Anterior cingulate cortex (tissue), 58 donors: ENCODE measurements at places on chromosomes 1 and 21.
A peak's percentile ranks its signal among the peaks of the same experiment; 100 is the strongest.

DNA sequence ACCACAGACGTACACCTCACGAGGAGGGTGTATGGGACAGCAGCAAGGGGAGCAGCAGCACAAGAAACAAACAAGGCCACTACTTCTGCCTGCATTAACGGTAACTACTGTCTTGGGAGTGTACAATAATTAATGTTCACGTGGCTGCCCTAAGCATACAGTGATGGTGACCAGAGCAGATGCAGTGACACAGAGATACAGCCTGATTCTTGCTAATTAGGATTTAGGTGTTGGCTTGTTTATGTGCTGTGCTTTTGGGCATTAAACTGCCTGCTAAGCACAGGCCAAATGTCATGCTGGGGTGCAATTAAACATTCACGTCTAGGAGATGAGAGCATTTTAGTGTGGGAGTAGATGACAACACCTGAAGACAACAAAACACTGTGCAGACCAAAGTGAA is 7.2 kb downstream of the ZNF669 start:
- no peak for DNase-seq

DNA sequence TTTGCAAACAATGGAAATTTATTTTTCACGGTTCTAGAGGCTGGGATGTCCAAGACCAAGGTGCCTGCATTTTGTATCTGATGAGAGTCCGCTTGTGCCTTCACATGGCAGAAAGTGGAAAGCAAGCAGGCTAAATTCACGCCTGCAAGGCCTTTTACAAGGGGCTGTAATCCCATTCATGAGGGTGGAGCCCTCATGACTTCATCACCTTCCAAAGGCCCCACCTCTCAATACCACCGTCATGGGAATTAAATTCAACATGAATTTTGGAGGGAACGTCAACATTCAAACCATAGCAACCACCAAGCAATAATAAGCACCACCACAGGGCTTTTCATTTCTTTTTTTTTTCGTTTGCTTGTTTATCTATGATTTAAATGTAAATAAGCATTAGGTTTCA is 115.3 kb downstream of the C1orf21 start:
- no peak for DNase-seq

- DNase-seq = no peak
Observed at GRCh38 chr21:35210093-35210492, 161.0 kb upstream of the RUNX1 start.

- DNase-seq = no peak
Observed at GRCh38 chr21:23725576-23725975, 1881.7 kb downstream of the MRPL39 start.

DNA sequence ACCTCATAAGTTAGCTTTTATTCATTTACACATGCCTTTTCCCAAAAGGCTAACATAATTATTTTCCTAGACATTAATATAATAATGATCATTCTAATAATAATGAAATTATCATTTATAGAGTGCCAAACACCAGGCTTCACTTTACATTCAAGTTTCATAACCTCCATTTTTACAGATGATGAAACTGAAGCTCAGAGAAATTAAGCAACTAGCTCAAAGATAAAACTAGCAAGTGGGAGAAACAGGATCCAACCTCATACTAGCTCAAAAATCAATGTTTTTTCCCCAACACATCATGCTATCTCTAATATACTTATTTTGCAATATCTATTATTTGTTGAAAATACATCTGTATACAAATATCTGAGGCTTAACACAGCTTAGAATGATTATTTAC is 14.0 kb downstream of the LPGAT1 start:
- DNase-seq = no peak

- no peak for DNase-seq
Observed at GRCh38 chr1:167465743-167466142, 52.6 kb downstream of the CD247 start.

GRCh38 chr1:228096416-228097332 is 6.5 kb downstream of the C1orf35 start:
- DNase-seq = no peak

DNA sequence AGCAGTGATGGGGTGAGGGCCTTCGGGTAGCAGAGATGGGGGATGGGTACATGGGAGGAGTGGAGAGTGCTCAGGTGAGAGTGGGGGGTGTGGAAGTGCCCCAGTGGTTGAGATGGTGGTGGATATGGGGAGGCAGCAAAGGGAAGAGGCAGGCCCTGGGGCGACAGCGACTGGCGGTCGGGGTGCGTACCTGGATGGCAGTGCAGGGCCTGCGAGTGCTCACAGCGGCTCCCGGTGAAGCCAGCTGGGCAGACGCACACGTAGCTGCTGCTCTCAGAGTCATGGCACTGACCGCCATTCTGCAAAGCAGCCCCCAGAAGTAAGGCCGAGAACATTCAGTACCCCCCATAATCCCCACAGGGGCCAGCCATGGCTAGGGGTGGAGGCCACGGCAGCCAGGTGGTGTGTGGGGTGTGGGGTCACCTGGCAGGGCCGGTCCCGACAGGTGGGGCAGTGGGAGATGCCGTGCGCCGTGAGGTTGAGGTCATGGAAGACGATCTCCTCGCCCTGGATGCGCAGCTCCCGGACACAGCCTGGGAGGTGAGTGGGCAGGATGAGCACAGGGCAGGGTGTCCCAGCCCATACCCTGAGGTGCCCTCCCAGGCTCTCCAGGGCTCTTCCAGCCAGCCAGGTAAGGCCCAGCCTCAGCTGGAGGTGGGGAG is 18.9 kb downstream of the LDLRAD2 start:
- no peak for DNase-seq

GRCh38 chr1:198893141-198893540 is 254.3 kb downstream of the PTPRC start:
- no peak for DNase-seq

- DNase-seq = no peak
Observed at GRCh38 chr1:207112616-207113296, 8.7 kb downstream of the C4BPA start.

DNA sequence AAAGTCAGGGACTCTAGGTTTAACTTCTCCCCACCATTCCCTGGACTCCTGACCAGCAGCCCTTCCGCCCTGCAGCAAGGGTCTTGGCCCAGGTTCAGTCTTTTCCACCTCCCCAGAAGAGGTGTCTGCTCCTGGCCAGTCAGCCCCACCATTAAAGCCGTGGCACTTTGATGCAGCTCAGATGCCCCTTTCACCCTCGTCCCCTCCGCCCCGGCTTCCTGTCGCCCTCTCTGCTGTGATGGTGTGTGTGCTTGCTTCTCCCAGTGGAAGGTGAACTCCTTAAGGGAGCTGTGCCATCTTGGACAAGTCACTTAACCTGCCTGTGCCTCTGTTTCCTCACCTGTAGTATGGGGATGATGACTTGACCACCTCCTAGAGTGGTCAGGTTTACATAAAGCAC is 17.8 kb upstream of the TTC4 start:
- no peak for DNase-seq

DNA sequence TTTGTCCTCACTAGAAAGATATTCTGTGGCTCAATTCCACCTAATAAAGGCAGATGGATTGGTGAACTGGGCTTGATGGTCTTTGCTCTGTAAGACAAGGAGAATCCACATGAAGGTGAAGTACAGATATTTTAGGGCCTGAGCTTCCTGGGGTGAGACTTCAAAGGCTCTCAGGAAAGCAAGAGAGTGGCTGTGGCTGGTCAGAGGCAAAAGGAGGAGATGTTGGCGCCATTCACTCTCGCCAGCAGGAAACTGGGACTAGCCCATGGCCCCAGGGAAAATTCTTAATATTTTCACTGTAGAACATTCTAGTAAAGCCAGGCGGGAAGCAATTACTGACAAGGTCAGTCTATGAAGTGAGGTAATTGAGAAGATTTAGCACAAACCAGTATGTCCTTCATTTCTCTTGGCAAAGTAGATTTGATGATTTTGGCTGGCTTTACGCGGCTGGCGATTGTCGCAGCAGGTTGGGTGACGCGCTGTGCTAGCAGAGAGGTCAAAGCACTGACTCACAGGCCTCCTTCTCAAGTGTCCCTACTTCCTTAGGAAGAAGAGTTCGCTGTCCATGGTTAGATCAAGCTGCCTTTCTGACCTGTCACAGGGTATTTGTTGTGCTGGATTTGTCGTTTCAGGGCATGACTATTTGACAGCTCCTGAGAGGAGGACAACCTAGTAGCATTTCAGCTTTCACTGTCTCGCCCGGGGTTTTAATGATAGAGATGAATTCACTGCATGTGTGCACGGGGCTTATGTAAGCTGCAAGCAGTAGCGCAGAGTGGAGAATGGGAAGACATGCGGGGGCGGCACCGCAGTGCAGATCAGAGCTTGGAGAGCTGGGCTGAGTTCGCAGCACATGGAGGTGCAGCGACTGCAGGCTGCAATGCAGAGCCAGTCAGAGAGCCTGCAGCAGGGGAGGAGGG is 32.7 kb downstream of the XCL1 start:
- peak; percentile 76 for DNase-seq

- no peak for DNase-seq
Observed at GRCh38 chr21:29708401-29708800, 231.4 kb downstream of the GRIK1 start.

GRCh38 chr1:176552217-176552991 is 89.4 kb downstream of the PAPPA2 start:
- DNase-seq = no peak

DNA sequence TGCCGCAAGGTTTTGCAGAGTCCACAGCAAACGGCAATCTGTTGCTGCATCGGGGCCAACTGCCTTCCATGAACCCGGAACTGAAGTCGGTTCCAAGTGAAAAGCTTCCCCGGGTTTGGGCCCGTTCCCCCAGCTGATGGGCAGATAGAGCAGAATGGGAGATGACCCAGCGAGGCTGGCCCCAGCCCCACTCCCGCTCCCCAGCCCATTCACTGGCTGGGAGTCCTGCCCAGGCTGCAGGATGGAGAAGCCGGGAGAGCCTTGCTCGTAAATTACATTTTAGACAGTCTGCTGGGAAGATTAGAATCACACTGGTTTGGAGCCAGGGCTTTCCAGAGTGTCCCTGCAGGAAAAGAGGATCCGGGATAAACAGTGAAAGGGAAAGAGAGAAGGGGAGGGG is 31.6 kb upstream of the PAX7 start:
- no peak for DNase-seq

- DNase-seq = no peak
Observed at GRCh38 chr1:221891708-221892107, 149.8 kb upstream of the DUSP10 start.

DNA sequence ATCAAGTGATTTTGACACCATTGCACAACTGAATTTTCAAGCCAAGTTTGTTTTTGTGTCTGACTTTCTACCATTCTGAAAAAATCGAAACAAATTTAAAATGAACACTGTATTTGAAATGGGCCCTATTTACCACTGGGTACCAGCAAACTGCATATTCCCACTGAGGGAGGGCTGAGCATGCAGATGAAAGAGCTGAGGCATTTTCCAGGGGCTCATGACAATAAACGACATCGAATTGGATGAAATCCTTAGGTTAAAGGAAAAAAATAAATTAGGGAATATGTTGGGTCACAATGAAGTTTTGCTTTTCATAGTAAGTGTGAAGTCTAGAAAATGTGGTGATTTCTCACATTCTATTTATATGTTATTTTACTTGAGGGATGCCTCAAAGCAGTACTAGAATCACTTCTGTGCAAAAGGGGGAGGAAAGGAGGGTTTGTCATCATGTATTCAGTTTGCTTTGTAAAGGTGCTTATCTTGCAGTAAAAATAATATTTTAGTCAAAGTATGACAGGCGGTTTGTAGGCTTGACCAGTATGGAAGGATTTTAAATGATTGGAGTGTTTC is 11.2 kb downstream of the ZBTB18 start:
- no peak for DNase-seq

DNA sequence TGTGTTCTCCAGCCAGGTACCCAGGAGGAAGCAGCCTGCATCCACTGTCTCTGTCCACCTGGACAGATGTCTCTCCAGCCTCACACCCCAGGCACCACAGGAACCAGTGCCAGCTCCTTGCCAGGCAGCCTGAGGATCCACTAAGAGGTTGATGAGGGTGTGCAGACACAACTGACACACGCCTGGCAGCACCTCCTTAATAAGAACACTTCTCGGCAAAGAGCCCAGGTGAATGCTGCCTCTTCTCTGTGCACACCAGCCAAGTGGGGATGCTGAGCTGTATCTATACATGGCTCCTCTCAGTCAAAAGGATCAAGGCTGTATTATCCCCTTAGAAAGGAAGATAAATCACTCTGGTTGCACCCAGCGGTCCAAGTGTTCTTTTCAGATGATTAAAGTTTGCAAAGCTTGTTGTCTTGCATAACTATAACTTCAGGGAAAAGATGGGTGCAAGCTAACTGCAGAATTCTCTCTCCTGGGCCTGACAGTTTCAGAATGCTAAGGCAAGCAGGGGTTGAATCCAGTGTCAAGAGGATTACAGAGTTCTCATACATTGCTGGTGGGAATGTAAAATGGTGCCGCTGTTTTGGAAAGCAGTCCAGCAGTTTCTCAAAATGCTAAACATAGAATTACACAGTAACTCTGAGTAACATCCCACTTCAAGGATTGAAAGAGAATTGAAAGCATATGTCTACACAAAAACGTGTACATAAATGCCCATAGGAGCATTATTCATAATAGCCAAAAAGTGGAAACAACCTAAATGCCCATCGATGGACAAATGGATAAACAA is 3.7 kb upstream of the CAPN8 start:
- no peak for DNase-seq

DNA sequence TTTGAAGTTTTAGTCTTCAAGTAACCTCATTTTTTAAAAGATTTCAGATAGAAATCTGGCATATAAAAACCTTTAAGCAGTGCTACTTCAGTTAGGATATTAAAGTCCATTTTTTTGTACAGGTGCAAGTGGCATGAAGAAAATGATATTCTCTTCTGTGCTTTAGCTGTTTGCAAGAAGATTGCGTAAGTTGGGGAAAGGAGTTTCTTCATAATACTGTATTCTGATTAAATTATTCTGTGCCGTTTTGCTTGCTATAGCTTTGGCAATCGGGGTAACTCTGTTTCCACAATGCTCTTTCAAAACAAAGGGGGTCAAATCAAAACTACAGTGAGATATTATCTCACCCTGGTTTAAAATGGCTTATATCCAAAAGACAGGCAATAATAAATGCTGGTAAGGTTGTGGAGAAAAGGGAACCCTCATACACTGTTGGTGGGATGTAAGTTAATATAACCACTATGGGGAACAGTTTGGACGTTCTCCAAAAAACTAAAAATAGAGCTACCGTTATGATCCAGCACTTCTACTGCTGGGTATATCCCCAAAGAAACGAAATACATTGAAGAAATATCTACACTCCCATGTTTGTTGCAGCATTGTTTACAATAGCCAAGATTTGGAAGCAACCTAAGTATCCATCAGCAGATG is 27.1 kb downstream of the MAEL start:
- DNase-seq = no peak

GRCh38 chr21:42878678-42878992 is 704 bp downstream of the WDR4 start:
- no peak for DNase-seq

DNA sequence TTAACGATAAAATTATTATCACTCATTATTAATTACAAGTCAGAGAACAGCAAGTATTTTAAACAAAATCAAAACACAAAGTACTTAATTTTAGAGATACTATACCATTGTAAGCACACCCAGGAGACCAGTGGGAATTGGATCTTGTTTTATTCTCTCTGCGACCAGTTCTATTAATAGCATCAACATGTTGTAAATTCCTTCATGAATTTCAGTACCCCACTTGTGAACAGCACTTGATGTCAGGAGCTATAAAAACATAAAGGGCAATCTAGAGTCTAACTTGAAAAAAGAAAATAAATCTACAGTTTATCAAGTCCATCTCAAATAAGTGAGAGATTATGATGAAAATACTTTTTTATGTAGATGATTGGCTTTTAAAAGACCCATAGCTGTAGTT is 42.9 kb downstream of the USP24 start:
- no peak for DNase-seq
